Stimulated activated CD8-positive, alpha-beta memory T cell treated with anti-CD3 and anti-CD28 coated beads, Interleukin-15, amount 100 ng/mL, for 24 hours (primary cell): ENCODE measurements at places on chromosomes 6 and 20.

- no peak for DNase-seq
Measured at GRCh38 chr6:25548451-25548850, 103.6 kb upstream of the SCGN start.

DNA sequence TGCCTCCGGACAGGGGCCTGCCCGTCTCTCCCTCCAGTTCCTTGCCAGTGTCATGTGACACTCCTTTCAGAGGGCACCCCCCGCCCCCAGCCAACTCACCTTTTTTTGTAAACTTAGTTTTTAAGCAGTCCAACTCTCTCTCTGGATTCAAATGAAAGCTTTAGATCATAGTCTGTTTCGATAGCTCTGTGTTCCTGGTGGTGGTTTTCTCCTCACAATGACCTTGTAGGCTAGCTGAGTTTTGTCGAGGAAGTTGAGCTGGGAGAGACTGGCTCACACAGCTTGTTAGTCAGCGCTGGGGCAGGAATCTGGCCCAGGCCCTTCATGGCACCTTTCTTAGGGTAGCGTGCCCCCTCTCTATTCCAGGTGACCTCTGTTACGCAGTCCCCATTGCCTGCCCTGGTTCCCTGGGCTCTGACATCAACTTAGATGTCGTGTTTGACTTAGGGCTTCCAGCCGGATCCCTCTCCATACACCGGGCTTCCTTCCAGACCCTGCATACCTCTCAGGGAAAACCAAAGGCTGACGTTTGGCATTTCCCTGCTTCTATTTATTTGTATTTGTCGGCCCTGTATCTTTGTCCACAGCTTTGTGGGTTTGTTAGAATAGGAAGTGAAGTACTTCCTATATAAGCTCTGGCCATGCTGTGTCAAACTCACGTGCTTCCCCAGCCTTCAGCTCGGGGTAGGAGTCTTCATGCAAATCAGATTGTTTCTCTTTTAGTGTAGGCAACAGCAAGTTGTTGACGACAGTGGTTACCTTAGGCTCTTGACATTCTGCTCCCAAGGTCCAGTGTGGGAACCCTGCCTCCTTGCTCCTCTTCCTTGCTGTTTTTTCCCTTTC is 12.7 kb downstream of the IGF2R start:
- DNase-seq, result no peak

- DNase-seq, result no peak
Measured at GRCh38 chr20:49814057-49814694, 1.5 kb downstream of the SLC9A8 start.

DNA sequence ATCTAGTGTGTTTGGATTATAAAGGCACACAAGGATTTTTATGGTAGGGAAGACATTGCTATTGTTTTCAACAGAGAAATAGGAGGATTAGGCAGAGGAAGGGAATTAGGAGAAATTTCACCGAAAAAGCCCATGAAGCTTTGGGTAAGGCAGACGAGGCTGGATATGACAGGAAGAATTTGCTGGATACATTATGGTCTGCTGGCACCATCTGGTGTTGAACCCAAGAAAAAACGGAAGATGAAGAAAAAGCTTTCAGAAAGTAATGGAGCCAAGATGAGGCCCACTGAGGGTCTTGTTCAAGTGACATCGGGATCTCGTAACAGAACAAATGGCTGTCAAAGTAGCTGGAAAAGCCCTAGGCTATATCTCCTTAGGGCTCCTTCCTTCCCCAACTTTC is 56.5 kb downstream of the OR2J2 start:
- DNase-seq, result no peak

DNA sequence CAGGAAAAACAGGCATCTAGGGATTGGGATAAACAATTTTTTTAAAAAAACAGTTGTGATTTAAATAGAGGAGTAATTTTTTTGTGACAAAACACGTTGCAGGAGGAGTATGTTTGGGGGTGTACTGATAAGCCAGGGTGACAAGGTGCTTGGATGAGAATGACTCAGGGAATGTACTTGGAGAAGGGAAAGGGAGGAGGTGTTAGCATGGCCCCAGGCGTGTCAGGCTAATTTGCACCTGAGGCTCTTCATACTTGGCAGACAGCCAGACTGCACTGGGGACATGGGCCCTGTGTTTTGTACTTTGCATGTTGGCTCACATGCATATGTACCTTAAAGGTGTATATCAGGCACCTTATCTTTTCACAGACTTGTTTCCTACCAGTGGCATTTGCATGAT is 22.8 kb downstream of the PANK2 start:
- DNase-seq, result no peak

GRCh38 chr6:144395014-144395413 is 109.9 kb downstream of the UTRN start:
- DNase-seq, result no peak

DNA sequence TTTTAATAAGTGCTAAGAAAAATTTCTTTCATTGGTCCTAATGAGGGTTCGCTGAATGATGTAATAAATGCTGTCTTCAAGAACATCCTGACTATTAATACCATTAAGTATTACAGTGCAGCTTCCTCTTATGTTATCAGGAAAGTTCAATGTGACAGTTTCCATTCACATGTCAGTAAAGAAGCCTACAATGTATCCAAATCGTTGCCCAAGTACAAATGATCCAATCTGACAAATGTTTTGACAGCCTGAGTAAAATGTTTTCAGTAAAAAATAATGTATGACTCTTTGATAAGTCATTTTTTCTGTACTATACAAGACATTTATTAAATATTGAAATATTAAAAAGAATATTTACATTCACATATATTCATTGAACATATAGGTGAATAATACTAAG is 496.1 kb upstream of the MANEA start:
- no peak for DNase-seq

GRCh38 chr6:88586371-88587149 is 376.9 kb downstream of the RNGTT start:
- DNase-seq, result no peak

- no peak for DNase-seq
Measured at GRCh38 chr20:37919389-37920040, 16.6 kb downstream of the VSTM2L start.

GRCh38 chr6:41570259-41570615 is 24.1 kb downstream of the FOXP4 start:
- DNase-seq, result no peak

DNA sequence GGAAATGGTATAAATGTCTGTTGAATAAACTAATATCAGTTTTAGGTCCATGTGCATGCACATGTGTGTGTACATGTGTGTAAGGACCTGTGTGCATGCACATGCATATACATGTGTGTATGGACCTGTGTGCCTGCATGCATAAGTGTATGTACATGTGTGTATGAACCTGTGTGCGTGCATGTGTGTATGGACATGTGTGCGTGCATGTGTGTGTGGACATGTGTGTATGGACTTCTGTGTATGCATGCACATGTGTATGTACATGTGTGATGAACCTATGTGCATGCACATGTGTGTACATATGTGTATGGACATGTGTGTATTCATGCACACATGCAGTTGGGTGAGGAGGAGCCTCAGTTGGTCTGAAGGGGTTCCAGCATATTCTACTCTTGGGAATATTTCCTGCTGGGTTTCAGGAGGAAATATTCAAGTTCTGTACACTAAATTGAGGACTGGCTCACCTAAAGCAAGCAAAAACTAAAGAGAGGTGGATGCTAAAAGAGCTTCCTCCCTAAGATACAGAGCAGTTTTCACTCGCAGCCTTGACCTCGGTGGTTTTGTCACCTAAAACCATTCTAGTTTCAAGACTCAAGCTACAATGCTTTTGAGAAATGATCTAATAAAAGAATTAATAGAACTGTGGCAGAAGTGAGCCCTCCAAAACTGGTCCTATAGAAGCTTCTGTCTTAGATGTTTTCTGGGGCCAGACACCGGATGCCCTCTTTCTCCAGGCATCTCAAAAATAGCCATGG is 742.8 kb downstream of the MAFB start:
- no peak for DNase-seq

GRCh38 chr6:32488083-32488482 is 42.0 kb downstream of the HLA-DRB5 start:
- DNase-seq, result no peak

DNA sequence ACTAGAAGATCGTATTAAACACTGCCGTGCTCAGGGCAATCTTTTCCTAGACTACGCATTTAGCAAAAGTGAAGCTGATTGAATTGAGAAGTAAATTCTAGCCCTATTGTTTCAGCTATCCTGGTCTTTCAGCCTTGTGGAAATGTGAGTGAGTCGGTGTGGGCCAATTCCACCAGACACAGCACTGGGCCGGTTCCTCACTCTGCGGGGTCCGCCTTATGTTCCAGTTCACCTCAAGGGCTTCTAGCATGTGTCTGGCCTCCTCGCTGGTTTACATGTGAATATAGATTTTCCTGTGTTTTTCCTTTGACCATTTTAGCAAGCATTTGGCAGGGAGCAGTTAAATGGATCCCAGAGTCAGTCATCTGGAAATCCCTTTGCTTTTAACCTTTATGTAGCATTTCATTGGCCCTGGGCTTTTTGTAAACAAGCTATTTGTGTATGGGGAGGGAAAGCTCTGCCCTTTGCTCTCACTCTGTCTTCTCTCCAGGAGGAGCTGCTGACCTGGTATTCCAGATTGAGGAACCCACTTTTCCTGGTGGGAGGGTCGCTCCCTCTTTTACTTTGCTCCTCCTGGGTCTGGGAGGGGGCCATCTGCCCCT is 12.4 kb upstream of the GTSF1L start:
- DNase-seq, result no peak

DNA sequence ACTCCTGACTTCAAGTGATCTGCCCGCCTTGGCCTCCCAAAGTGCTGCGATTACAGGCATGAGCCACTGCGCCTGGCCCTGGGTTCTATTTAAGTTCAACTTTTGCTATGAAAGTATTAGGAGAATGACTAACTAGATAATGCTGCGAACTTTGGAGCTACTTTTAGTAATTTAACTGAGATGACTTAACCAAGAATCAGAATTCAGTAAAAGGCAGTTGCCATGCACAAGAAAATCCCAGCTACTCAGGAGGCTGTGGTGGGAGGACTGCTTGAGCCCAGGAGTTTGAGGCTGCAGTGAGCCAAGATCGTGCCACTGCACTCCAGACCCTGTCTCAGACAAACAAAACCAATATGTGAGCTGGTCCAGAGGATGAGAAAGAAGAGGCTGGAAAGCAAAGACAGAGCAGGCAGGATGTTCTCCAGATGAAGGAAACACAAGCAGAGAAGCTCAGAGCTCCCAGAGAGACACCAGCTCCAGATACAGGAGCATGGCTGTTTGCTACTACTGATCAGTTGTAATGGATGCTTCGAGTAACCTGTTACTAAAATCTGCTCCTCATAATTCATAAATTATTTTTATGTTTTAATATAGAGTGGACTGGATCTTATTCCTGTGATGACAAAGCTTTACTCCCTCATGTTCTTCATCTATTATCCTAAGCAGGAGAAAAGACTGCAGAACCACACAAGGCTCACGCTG is 23.9 kb downstream of the ZNF217 start:
- no peak for DNase-seq

DNA sequence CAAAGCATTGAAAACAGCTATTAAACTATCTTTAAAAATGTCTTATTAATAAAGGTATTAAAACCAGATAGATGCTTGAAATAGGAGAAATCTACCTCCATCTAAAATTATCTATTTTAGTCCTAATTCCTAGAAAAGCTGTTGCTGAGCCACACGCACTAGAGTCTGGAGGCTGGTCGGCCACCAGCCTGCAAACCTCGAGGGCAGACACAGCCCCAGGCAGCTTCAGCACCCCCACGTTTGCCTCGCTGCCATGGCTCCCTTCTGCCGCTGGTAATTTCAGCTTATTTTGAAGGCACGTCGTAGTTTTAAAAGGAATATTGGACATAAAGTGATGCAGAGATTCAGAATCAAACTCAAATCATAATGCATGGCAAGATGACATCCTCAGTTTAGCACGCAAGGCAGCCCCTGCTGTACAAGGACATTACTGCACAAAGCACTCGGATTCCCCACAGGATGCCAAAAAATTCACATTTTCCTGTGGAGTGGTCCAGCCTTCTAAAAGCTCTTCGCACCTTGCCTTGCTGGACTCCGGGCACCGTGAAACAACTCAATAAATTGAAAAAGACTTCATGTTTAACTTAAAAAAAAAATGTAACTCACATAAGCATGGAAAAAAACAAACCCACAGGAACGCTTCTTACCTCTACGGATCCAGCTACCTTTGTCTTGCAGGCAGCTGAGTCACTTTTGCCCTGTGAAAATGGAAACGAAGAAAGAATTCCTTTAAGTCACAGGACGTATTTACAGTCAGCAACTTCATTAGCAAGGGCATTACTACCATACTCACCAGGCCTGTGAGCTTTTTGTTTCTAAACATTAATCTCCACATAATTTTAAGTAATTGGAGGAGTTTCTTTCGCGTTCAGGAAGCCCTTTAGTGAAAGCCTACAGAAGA is 143.4 kb upstream of the RPS6KA2 start:
- no peak for DNase-seq

GRCh38 chr20:24978513-24978912 is 14.0 kb downstream of the APMAP start:
- no peak for DNase-seq

- no peak for DNase-seq
Measured at GRCh38 chr6:56570413-56571359, 72.0 kb downstream of the DST start.

- DNase-seq, result no peak
Measured at GRCh38 chr20:46316984-46317684, 8.8 kb upstream of the CDH22 start.

DNA sequence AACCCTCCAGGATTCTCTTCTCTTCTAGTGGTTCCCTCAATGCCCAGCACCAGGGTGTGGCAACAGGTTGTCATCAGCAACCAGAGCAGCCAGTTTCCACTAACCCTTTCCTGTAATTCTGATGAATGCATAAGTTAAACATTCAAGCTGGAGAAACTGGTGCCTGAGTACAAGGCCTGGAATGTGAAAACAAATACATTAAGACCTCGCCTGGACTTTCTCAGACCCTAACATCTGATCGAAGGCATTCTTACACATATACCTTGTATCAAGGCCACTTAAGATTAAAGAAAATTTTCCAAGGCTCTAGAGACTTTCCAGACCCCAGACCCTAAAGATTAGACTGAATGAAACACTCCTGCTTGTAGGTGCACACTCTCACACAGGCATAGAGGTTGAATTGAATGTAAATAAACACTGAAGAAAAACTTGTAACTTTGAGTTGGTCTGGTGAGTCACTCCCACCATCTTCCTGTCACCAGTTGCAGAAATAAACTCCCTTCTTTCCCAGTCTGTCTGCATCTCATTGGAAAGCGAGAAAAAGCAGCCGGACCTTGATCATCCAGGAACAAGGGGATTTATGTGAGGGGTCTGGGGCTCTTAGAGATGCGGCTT is 9.0 kb downstream of the LRP11 start:
- no peak for DNase-seq

DNA sequence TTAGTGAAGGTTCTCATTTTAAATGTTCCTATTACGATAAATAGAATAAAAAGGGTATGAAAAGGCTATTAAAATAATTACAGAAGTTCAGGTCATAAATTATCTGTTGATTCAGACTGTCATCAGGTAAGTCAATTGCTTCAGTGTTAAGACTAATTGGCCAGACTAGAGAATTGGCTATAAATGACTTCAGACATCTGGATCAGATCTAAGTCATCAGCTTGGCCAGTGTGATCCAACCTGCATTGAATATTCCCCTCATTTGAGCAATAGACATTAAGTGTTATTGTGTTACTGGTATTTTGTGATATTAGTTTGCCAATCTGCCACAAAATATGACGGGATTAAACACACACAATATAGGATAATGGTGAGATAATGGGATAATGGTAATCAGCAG is 377.6 kb upstream of the CITED2 start:
- DNase-seq, result no peak
